AG04450 (cell line): ENCODE measurements at places on chromosomes 2 and 18.

DNA sequence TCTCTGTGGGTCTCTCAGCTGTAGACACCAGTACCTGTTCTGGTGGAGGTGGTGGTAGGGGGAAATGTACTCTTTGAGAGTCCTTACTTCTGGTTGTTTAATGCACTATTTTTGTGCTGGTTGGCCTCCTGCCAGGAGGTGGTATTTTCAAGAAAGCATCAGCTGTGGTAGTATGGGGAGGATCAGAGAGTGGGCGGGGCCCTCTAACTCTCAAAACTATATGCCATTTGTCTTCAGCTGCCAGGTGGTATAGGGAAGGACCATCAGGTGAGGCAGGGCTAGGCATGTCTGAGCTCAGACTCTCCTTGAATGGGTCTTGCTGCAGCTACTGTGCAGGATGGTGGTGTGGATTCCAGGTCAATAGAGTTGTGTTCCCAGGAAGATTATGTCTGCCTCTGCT lies 1100.8 kb downstream of the CNTNAP5 start:
- no peak for DNase-seq

- DNase-seq, result no peak
These were observed 1352.2 kb downstream of the SUCLG1 start for GRCh38 chr2:83106853-83107252.

DNA sequence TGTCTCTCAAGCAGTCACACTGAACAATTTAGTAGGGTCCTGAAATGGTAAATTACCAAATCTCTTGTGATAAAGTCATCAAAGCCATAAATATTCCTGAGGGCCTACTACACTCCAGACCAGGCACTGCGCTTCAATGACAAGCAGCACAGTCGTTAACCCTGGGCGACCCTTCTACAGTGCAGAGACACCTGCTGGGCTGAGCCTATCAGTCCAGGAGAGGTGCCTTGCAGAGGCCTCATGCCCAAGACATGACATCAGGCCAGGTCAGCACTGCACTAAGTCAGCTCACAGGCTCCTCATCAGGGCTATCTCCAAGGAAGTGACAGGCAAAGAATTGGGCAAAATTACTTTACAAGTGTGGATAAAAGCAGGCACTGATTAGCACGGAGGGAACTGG lies 166.4 kb upstream of the EPB41L3 start:
- DNase-seq, result no peak

DNA sequence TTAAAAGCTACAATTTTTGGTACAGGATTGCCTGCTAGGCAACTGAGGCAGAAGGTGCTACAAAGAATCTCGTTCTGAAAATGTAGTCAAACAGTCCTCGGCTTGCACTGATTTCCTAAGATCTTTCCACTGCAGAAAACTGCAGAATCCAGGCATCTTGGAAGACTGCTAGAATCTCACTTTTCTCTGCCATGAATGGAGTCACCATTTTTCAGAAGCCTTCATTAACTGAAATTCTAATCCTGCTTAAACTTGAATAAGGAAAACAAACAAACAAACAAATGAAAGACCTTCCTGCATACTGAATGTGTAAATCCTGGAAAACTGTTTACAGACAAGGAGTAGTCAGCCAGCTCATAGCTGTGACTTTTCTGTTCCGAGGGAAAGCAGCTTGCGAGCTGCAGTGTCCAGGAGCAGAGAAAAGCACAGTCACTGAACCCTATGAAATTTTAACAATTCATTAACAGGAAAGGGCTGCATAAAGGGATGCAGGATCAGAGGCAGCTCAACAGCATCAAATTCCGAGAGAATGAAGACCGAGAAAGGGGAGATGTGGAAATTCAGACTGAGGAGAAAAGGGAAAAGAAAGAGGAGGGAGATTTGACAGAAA lies 210.5 kb upstream of the PIK3C3 start:
- DNase-seq, result no peak

DNA sequence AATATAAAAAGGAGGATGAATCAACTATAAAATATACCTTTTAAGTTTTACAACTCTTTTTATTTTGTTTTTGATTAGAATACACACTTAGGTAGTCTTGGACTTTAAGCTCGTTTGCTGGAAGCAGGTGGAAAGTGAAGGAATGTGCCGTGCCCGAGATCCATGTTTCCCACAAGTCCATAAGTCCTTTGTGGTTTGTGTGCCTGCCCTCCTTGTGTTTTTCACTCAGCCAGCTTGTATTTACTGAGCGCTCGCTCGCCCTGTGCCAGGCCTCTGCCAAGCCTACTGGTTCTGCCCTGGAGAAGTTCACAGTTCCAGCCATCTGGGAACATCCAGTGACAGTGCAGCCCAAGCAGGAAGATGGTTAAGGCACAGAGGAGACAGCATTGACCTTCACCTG lies 142.6 kb downstream of the MGAT5 start:
- DNase-seq, result no peak
